ENCODE measurements at places on chromosomes 2 and 18.

DNA sequence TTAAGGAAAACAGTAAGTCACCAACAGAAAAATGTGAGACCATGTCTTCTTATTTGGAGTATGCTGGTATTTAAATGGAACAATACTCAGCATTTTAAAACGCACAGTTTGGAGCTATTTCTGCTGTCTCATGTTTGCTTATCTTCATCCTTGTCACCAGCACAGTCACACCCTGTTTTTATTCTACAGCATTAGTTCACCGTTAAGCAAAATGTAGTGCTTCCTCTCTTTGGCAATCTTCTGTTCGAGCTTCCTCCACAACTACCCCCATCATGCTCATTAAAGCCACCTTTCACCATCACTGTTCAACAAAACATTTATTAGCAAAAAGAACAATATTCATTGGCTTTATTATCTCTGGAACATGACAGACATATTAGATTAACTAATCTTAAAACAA lies 64.0 kb downstream of the SLC40A1 start:
- no peak for DNase-seq

DNA sequence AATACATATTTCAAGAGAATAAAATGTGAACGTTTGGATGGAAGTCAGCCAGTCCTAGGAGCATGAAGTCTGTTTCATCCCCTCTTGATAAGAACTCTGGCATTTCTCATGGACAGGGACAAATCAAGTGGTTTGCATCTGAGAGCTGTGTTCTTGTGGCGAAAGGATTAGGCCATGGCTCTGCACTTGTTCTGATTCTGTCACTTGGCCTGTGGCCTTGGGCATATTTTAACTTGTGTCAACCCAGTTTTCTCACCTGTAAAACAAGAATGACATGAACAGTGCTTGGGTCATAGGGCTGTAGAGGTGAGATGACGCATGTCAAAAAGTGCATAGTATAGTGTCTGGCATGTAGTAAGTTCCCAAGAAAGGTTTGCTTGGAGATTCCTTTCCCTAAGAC lies 125.8 kb downstream of the MGAT5 start:
- DNase-seq: no peak

DNA sequence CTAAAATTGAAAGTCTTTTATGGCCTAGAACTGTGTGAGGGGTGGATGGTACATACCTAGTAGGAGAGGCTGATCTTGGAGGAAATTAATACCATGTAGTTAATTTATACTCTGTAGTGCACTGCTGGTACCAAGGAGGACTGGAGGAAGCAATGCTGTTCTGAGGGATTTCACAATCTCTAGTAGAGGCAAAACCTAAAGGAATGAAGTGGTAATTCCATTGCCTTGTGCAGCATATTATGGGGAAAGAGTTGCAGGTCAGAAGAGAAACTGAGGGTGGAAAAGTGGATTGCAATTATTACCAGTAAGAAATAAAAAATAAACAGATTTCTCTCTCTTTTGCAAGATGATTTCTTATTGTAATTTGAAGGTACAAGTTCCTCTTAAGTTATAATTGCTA lies 2.2 kb downstream of the ABI2 start:
- peak; percentile 18 for DNase-seq

DNA sequence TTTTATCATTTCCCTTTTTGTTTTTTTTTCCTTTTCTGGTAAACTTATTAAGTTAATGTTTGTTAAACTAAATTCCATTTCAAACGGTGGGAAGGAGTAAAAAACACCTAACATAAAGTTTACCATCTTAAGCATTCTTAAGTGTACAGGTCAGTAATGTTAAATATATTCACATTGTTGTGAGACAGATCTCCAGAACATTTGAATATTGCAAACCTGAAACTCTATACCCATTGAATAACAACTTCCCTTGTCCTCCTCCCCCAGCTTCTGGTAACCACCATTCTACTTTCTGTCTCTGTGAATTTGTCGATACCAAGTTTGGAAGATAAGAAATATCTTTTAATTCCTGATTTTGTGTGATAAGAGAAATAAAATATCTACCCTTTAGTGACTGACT lies 12.0 kb upstream of the NAT8 start:
- DNase-seq: no peak

- DNase-seq: no peak
These were observed 6.6 kb upstream of the RPL37A start for GRCh38 chr2:216491793-216492596.

DNA sequence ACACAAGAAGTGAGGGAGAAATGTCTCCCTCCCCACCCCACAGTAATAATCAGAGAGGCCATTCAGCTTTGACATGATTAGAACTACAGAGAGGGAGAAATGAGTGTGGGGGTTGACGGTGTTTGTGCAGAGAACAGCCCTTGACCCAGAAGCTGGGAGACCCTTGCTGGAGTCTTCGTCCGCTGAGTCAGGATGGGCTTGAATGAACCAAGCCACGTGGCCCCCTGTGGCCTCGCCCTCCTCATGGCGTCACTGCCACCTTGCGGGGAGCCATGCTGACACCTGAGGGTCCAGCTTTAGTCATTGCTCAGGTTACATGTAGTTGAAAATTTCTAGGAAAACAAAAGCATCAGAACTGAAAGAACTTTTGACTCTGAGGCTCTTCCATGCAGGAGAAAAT lies 101.2 kb downstream of the DGKD start:
- DNase-seq: no peak

GRCh38 chr2:210303498-210303897 lies 11.5 kb downstream of the MYL1 start:
- DNase-seq: no peak

DNA sequence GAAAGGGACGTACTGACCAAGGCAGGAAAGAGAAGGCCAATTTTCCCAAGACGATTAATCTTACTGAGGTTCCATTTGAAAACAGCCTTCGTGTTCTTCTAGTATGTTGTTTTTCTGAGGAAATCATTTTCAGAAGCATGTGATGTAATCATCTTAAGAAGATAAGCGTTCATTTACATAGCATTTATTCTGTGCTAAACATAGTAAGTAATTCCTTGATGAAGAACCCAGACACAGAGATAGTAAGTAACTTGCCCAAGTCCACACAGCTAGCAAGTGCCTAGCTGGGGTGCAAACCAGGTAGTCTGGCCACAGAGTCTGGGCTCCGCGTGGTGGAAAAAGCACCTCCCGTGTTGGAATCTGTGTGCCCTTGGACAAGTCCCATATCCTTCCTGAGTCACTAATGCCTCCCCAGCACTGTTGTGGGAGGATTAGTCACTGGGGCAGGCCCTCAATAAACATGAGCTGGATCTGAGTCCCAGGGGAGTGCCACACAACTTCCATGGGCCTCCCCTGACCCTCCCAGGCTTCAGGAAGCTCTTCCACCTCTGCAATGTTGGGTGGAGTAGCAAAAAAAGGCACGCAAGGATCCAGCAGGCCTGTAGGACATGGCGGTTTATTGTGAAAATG lies 26.9 kb upstream of the ASAP2 start:
- peak; percentile 88 for DNase-seq

GRCh38 chr18:79772108-79772864 lies 25.5 kb upstream of the KCNG2 start:
- DNase-seq: no peak

DNA sequence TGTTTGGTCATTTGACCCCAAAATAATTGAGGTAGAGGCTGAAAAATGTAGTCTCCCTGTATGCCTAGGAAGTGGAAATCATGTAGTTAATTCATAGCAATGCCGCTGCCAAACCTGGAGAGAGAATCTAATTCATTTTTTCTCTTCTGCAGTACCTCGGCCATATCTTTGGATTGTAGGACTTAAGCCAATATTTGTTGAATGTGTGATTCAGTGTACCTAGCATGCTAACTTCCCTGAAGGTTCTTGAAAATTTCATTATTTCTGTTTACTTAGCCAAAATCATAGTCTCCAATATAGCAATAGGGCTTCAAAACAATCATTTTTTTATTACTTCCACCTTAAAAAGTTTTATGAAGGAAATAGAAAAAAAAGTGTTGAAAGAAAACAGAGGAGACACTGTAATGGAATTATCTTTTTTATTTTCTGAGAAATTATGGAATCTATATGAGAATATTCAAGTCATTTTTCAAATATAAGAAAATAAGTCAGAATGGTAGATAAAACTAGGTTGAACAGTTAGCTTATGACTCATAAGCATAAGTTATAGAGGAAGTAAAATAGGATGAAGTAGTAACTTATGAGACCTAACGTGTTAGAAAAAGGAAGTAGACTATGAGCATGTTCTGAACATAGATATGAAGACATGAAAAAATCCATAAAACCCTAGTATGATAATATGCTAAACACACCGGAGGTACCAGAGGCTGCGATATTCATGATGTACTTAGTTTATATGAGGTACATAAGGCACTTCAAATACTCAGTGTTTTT lies 35.2 kb upstream of the CDH19 start:
- no peak for DNase-seq

DNA sequence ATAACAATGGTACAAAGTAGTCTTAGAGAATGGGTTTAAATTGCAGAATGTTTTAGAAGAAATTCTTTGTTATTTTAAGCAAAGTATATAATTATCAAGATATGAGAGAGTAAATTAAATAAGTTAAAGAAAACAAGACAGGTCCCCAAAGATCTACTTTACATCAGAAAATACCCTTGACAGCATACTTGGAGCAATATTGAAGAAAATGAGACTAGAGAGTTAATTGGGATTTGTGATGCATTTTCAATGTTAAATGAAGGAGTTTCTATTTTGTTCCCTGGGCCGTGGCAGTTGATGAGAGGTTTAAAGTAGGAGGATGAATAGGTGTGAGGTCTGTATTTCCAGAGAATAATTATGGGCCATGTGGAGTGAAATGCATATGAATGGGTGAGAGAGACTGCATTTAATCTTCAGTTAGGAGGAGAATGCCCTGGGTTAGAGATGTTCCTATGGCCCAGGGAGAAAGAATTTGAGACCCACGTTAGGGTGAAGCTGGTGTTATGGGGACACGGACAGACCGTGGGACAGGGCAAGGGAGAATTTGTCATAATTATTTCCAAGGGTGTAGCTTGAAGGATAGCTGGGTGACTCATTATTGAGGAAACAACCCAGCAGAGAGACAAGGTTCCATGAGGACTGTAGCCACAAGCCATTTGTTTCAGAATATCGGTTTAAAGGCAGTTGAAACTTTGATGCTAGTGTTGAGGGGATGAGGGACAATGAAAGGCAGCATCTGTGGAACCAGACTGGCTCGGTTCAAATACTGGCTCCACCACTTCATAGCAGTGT lies 22.7 kb downstream of the MGAT5 start:
- DNase-seq: no peak

GRCh38 chr18:65399091-65399490 lies 351.7 kb upstream of the CDH7 start:
- DNase-seq: no peak
